ENCODE measurements at places on chromosomes 5 and 9.
A peak's percentile ranks its signal among the peaks of the same experiment; 100 is the strongest.

- DNase-seq, result no peak
Measured at GRCh38 chr5:140964356-140964755, 1.9 kb upstream of the PCDHAC2 start.

DNA sequence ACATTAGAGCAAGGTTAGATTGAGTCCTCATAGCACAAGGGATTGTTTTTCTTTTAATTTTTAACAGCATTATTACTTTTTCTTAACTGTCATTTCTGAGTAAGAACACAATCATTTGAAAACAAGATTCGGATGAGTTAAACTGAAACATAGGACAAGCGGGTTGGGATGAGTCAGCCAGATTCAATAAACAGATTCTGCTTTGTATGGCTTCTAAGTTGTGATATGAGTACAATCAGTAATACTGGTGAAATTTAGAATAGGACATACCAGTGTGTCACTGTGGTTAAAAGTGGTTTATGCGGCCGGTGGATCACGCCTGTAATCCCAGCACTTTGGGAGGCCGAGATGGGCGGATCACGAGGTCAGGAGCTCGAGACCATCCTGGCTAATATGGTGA lies 364.3 kb upstream of the CDH10 start:
- DNase-seq, result no peak

DNA sequence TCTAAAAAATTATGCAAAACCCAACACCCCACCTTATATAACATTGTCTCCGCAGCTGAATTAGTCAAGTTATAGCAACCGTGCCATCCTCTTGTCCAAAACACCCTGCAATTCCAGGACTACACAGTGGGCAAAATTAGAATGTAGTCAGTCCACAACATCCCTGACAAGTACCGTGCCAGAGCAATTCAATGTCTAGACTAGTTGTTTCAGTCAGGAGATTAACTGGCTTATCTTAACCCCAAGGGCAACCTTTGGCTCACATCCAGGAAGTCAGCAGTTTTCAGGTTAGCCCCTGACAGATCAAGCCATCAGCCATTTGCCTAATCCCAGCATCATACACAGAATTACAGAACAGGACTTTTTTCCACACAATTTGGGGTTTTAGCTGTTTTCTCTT lies 240.8 kb upstream of the TMEM161B start:
- peak; percentile 66 for DNase-seq

GRCh38 chr5:137264041-137264440 lies 235.1 kb downstream of the SPOCK1 start:
- no peak for DNase-seq

DNA sequence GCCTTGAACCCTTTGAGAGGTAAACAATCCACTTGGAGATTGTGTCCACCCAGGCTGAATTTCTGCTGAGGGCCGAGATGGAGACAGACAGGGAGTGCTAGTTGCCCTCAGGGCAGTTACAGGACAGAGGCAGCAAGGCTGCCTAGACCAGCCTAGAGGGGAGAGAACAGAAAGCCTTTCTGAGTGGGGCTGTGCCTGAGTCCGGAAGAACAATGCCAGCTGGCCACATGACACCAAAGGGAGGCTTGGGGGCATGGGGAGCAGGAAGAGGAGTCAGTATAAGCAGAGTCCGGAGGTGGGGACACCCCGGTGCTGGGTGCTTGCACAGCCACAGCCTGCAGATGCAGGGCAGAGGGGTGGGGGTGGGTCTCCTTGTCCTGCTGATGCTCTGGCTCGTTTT lies 145.7 kb downstream of the CFAP90 start:
- DNase-seq, result no peak

- peak; percentile 61 for DNase-seq
Measured at GRCh38 chr9:108900176-108900575, 33.7 kb downstream of the ELP1 start.

DNA sequence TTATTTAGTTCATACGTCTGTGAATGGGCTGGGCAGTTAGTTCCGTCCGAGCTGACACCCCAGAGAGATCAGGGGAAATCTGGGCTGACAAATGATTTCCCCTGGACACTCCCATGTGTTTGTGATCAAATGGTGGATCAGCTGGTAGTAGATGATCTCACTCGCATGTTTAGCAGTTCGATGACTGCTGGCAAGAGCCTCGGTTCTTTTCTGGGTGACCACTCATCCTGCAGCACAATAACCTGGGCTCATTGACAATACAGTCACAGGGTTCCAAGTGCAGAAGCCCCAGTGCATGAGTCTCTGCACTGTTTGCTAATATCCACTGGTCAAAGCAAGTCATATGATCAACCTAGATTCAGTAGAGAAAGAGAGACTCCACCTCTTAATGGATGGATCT lies 155.9 kb downstream of the NR2F1-AS1 start:
- no peak for DNase-seq

GRCh38 chr5:78672154-78672553 lies 23.6 kb upstream of the LHFPL2 start:
- DNase-seq, result no peak

DNA sequence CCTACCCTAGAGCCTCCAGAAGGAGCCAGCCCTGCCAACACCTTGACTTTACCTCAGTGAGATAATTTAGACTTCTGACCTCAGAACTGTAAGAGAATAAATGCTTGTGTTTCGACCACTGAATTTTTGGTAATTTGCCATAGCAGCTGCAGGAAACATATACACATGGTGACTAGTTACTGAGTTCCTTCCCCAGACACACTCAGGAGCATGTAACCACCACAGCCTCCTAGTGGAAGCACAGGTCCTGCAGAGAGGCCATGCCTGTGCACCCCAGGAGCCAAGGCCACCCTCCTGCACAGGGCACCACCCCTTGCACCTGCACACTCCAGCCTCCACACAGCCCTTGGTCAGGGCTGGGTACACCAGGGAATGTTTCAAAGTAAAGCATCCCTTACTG lies 7.6 kb upstream of the CAMSAP1 start:
- no peak for DNase-seq

DNA sequence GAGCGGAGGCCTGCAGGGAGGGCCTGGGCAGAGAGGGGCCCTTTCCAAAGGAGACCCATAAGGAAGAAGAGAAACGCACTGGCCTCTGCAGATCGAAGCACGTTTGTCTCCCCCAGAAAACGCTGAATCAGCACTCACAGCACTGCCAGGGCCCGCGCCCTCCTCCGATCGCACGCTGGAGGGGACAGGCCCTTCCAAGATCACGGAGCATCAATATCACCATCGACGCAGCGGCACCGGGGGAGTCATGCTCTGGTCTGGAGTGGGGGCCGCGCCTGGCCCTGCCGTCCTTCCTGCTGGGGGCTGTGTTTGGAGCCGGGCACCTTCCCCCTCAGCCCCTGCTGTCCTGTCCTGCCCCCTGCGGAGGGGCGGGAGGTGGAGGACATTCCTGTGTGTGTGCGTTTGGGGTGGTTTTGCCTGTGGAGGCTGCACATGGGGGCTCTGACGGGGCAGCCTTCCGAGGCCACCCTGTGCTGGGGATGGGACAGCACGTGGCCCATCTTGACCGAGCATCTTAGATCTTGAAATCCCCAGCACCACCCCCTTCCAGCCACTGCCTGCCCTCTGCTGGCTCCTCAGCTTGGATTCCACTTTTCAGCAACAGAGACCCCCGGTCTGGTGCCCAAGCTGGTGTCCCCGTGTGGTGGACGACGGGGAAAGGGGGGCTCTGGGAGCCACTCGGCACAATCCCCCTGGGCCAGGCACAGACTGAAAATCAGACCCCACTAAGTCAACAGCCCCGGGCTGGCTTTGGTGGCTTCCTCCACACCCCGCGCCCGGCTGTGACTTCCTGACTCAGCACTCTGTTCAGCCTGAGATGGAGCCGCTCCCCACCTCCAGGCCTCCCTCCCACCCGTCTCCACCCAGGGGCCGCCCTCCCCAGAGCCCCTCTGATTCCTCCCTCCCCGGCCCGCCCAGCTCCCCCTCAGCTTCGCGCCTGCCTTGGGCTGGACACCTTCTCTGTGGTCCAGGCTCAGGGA lies 8.3 kb downstream of the TMEM250 start:
- no peak for DNase-seq

GRCh38 chr5:31194892-31195555 lies 1.5 kb downstream of the CDH6 start:
- DNase-seq, result no peak

DNA sequence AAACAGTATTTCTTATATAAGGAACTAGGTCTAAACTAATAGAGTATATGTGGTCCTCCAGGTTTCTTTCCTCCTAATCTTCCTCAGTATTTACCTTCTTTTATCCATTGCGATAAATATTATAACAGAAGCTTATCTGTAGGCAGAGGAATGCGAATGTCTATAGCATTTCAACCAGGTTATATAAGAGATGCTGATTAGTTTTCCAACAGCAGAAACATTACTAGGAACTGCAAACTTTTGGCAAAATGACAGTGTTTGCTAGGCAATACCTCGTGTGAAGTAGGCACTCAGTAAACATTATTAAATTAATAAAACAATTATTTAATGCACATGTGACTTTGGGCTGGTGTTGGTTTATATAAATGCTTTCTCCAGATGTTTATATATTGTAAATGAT lies 206.5 kb downstream of the GABRB2 start:
- DNase-seq, result no peak

DNA sequence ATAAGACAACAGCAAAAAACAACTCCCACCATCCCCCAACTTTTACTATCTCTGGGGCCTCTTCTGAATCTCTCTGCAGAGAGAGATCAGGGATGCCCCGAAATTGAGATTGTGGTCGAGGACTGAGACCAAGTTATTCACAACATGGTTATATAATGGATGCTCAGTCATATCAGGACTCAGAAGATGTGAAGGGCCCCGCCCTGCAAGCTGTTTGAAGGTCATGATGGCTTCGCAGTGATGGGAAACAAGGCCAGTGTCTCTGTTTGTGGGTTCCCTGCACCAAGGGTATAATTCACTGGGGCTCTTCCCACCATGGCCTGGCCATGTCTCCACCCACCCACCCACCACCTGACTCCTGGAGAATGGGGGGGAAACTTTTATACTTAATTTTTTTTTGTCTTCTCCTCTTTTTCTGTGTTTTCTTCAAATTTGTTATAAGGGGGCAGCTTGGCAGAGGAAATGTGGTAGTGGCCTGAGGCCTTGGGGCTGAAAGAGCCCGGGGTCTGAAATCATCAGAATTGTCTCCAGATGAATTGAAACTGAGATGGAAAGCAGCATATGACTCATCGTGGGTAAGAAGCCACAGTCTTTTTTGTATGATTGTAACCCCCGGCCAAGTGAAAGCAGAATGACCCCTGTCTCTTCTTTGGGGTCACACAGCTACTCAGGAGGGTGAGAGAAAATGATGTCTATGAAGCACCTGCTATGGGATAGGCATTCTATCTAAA lies 15.0 kb upstream of the TEX48 start:
- no peak for DNase-seq

GRCh38 chr5:101278011-101278687 lies 375.1 kb upstream of the ST8SIA4 start:
- no peak for DNase-seq

DNA sequence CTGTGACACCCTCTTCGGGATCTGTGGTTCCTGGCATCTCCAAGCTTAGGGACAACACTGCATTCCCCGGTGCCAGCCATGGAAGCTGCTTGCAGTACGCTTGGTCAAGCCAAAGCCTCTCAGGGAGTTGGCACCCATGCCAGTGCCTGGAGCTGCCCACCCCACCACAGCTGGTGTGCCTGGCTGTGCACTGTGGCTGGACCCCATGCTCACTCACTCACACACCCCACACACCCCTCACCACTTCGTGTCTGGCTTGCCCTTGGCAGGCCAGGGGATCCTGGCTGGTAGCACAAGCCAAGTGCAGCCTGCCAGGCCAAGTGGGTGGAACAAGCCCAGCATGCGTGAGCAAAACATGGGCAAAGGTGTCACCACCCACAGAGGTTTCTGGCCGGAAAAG lies 324.5 kb upstream of the PTGER4 start:
- no peak for DNase-seq

GRCh38 chr5:52754051-52754450 lies 33.7 kb upstream of the ITGA1 start:
- DNase-seq, result no peak

DNA sequence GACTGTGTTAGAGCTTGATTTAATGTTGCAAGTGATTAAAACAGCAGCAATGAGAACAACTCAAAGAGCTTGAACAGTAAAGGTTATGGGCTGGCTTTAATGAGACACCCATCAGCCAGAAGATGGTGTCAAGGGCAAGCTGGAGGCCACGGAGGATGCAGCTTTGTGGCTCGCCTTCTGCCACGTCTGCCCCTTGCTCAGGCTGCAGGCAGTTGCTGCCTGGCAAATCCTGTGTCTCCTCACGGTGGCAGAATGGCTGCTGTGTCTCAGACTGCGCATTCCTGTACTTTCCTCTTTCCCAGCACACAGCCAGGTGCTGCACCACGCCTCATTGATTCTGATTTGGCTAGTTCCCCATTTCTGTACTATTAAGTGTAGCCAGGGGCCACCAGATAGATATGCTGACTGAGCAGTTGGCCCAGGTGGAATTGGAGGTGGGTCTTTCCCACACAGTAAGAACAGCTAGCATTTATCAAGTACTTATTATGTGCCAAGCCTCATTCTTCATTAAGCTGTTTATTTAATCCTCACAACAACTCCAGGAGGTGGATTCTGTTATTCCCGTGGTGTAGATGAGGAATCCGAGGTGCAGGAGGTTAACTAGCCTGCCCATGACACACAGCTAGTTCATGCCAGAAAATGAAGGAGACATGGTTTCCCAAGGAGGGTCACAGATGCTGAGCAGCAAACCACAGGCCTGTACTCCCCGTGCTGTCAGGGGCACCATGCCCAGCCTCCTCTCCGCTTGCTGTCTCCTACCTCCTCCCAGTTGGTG lies 3.5 kb downstream of the NXNL2 start:
- no peak for DNase-seq

DNA sequence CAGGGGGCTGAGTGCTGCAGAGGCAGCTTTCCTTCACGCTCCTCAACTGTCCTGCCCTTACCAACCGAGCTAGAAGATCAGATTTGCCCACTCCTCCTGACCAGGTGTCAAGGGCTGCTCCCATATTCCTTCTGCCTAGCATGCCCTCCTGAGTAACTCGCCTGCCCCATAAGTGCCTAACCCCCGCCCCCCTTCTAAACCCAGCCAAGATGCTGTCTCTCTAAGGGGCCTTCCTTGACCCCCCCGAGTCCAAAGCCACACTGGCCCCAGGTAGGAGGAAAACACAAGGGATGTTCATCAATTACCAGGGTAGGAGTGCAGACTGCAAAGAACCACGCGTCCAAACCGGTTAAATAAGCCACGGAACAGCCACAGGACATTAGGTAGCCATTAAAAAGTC lies 4.8 kb downstream of the CCDC69 start:
- DNase-seq, result no peak

- DNase-seq, result no peak
Measured at GRCh38 chr9:93657331-93658111, 81.1 kb downstream of the PHF2 start.

DNA sequence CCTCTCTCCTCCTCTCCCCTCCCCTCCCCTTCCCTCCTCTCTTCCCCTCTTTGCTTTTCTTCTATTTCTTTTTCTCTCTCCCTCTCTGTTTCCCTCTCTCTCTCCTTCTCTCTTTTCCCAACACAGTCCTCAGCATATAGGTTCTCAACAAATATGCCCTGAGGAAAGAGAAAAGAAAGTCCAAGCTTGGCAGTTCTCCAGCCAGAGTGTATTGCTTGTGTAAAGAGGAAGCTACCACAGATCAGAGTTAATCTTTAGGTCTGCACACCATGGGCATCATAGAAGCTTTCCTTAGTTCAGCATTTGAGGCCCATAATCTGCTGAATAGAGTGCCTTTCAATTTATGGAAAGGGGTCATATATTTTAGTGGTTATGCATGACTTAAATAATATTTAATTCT lies 382.8 kb upstream of the WWC1 start:
- DNase-seq, result no peak

GRCh38 chr5:126369995-126370731 lies 53.0 kb upstream of the GRAMD2B start:
- DNase-seq, result no peak

GRCh38 chr5:139474890-139475791 lies 4.3 kb downstream of the SMIM33 start:
- no peak for DNase-seq

- no peak for DNase-seq
Measured at GRCh38 chr5:145984072-145984471, 47.7 kb downstream of the SH3RF2 start.
